ENCODE measurements at places on chromosomes 3 and 15.
A peak's percentile ranks its signal among the peaks of the same experiment; 100 is the strongest.

- ATAC-seq: no peak
- H3K27me3 ChIP-seq: no peaks in the 10 kb centered on the region
- H3K4me3 ChIP-seq: no peak overlapping the region
- no peaks in the 10 kb centered on the region for H3K36me3 ChIP-seq
Measured at GRCh38 chr3:126064627-126065258, 19.2 kb downstream of the SLC41A3 start.

- H3K27me3 ChIP-seq: no peaks in the 10 kb centered on the region
- H3K27ac ChIP-seq: no peak overlapping the region
- no peaks in the 10 kb centered on the region for H3K4me1 ChIP-seq
- no peak overlapping the region for H3K4me3 ChIP-seq
Measured at GRCh38 chr3:127846576-127846975, 24.3 kb upstream of the MGLL start.

GRCh38 chr3:188526057-188526456 lies 372.1 kb downstream of the LPP start:
- no peak overlapping the region for H3K4me3 ChIP-seq
- no peaks in the 10 kb centered on the region for H3K36me3 ChIP-seq
- peak overlapping the region; percentile 25 for H3K27ac ChIP-seq
- no peak for ATAC-seq
- peaks cover 20% of the 10 kb centered on the region for H3K4me1 ChIP-seq

DNA sequence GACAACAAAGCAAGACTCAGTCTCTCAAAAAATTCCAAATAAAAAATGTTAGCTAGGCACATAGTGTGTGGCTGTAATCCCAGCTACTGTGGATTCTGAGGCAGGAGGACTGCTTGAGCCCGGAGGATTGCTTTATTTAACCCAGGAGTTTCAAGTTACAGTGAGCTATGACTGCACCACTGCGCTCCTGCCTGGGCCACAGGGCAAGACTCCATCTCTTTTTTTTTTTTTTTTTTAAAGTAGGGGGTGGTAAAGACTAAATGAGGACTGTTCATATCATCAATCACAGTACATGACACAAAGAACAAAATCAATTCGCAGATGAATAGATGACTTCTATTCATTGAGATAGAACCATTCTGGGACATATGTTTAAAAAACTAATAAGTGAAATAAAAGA lies 48.1 kb downstream of the ACAP2 start:
- no peaks in the 10 kb centered on the region for H3K27me3 ChIP-seq
- no peaks in the 10 kb centered on the region for H3K36me3 ChIP-seq
- no peaks in the 10 kb centered on the region for H3K4me1 ChIP-seq
- no peak overlapping the region for H3K27ac ChIP-seq
- H3K4me3 ChIP-seq: no peak overlapping the region

DNA sequence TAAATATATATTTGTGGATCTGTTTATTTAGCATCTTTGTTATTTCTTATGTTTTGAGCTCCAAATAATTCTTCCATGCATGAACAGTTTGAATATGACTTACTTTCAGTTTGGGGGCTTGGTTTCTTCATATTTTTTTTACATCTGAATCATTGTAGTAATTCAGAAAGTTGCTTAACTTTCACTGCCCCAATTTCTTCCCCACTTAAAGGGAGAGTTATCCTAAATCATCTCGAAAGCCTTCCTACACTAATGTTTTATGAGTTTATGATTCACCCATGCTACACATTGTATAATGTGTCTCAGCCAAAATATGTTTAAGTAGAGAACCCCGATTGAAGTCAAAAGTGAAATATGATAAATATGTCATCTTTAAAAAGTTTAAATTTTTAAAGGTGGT lies 47.8 kb downstream of the SPRED1 start:
- ATAC-seq: no peak
- no peak overlapping the region for H3K27ac ChIP-seq
- no peaks in the 10 kb centered on the region for H3K4me1 ChIP-seq
- H3K36me3 ChIP-seq: no peaks in the 10 kb centered on the region
- H3K4me3 ChIP-seq: no peak overlapping the region

DNA sequence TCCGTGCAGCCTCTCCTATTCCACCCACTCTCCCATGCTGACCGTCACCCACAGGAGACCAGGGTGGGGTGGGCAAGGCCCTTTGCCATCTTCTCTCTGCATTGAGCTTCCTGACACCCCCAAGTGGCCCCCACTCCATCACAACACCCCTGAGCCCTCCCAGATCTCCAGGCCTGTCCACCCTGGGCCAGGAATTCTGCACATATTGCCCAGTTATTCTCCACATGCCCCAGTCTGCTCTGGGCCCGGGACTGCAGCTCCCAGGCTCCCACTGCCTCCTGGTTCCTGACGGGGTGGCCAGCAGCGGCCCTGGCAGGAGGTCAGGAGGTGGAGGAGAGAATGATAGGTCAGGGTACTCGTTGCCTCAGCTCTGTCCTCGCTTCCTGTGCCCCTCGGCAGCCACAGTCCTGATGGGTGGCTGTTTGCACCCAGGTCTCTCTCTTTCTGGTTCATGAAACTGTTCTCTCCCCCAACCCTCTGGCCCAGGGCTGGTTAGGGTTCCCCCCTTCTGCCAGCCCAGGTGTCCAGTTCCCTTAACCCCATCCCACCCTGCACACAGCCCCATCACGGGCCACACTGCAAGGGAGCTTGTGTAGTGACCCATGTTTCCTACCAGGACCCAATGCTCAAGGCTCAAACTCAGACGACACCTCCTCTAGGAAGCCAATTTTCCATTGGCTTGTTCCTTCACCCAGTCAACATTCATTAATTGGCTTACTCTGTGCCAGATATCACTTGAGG lies 47.3 kb downstream of the IQSEC1 start:
- H3K27me3 ChIP-seq: no peaks in the 10 kb centered on the region
- H3K4me3 ChIP-seq: no peak overlapping the region
- no peaks in the 10 kb centered on the region for H3K36me3 ChIP-seq
- peaks cover 24% of the 10 kb centered on the region for H3K4me1 ChIP-seq
- no peak for ATAC-seq

DNA sequence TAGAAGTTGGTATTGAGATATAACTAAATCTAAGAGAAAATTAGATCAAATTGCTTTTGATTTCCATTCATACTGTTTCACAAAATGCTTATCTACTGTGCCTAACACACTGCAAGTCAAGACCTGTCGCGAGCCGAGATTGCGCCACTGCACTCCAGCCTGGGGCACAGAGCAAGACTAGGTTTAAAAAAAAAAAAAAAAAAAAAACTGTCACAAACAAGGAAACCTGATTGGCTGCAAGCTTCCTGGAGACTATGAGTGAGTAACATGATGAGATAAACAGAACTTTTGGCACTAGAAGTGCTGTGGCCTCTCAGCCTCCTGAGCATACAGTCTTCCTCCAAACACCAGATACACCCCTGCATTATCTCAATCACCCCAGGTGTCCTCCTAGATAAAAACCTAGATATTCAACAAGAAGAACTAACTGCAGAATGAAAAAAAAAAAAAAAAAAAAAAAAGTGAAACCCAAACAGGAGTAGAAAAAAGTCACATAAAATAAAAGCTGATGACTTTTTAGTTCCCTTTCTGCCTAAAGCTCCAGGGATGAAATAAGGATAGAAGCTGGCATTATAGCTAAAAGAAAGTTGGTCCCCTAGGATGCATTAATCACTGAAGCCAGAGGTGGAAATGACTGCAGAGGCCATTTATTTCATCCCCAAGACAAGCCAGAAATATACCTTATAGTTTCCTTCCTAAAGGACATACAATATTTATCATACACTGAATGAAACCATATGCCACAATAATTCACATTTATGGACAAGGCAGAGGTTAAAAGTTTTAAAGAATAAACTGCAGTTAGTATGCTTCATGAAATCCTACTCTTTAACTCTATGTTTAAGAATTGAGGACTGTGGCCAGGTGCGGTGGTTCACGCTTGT lies 82.4 kb downstream of the P3H2 start:
- peaks cover 37% of the 10 kb centered on the region for H3K4me1 ChIP-seq
- H3K27ac ChIP-seq: no peak overlapping the region
- ATAC-seq: peak; percentile 28

DNA sequence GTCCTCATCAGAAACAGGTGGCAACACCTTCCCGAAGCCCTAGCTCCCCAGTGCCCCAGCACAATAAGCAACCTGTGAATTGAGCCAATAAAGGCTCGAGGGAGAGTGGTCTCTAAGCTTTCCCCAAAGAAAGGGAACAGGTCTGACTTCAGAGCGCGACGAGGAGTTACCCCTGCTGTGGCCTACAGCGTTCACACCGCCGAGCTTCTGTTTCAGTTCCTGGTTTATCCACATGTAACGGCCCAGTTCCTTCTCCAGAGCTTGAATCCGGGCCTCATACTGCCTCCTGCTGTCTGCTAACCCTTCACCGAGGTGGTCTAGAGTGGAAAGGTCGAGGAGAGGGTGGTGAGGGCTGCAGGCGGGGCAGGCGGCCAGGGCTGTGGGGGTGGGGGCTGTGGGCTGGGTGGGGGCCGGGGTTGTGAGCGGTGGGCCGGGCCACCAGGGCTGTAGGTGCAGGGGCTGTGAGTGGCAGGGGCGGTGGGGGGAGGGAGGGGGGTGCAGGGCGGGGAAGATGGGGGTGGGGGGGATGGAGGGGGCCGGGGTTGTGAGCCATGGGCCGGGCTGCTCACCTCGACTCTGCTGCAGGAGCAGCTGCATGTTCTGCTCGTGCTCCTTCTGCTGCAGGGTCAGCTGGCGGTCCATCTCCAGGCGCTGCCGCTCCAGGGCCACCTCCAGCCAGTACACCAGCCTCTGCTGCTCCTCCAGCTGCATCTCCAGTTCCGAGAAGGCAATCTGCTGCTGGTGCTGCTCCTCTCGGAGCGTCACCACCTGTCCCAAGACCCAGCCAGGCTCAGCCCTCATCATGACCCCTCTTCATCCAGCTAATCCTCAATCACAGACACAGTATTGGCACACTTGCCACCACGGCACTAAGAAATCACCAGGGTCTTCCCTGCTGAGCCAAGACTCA lies 26.2 kb downstream of the KIF7 start:
- H3K36me3 ChIP-seq: no peaks in the 10 kb centered on the region
- H3K27me3 ChIP-seq: no peaks in the 10 kb centered on the region
- no peak overlapping the region for H3K4me3 ChIP-seq
- no peak for ATAC-seq
- H3K27ac ChIP-seq: no peak overlapping the region
- H3K4me1 ChIP-seq: no peaks in the 10 kb centered on the region

- H3K4me1 ChIP-seq: no peaks in the 10 kb centered on the region
- H3K4me3 ChIP-seq: no peak overlapping the region
- no peak overlapping the region for H3K27ac ChIP-seq
- H3K36me3 ChIP-seq: no peaks in the 10 kb centered on the region
Measured at GRCh38 chr3:36777424-36778218, 13.3 kb upstream of the DCLK3 start.
